ENCODE measurements at places on chromosomes 7 and 10.
A peak's percentile ranks its signal among the peaks of the same experiment; 100 is the strongest.

DNA sequence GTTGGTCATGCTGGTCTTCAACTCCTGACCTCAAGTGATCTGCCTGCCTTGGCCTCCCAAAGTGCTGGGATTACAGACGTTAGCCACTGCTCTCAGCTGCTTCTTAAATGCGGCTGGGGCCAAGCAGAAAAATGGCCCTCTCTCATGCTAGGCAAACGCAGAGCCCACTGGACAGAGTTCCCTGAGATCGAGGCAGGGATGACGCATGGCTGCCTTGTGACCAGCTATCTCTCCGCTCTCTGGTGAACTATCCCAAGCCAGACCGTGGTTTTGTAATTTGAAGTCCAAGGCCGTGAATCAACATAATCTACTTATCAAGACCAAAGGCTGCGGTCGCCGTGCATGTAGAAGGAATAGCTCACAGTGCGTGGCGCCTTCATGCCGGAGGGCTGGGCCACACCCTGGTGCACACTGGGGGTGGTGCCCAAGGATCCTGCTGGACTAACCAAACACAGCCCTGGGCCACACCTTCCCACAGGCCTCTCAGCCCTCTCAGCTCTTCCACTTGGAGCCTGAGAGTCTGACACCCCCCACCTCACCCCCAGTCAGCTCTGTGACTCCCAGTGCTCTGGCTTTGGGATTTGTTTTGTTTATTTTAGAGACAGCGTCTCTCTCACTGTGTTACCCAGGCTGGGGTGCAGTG is 88.1 kb upstream of the CUX1 start:
- DNase-seq, result no peak

DNA sequence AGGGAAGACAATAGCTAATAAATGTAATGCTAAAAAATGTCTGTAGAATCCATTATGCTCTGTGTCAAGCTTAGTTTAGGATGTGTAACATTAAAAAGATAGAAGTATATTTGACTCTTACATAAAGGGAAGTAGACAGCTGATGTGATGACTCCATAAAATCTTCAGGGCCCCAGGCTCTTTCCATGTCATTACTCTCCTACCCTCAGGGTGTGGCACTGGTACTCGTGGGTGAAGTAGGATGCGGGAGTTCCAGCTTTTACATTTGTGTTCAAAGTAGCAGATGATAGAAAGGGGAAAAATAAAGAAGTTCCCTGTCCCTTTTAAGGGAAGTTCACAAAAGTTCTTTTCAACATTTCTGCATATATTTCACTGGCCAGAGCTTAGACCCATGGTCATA is 157.1 kb downstream of the TSPAN12 start:
- no peak for DNase-seq

GRCh38 chr10:10780746-10781145 is 236.9 kb upstream of the CELF2 start:
- DNase-seq, result no peak

GRCh38 chr7:148698007-148698396 is 701 bp upstream of the CUL1 start:
- no peak for DNase-seq

DNA sequence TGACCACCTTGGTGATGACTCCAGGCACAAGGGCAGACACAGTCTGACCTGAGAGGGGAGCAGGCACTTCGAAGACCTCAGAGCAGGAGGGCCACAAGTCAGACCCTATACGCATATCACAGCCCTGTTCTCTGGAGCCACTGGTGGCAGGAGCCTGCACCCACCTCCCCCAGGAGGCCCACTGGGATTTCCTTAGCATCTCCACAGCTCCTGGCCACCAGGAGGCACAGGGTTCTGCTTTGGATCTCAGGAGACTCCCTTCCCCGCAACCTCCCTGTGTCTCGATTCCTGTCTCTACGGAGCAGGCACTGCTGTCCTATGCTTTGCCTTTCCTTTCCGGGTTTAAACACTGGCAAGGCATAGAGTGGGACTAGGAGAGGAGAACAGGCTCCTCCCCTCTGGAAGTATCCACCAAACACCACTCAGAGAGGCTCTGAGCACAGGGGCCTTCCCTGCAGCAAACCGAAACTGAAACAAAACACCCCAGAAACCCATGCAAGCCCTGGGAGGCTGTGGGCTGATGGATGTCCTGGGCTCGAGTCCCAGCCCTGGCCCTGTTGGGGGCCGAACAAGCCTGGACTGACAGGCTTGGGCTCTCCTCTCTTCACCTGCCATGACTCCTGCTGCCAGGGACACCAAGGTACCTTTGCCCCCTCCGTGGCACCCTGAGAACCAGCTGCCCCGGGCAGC is 166.3 kb downstream of the NEURL1 start:
- DNase-seq, result peak; percentile 55

DNA sequence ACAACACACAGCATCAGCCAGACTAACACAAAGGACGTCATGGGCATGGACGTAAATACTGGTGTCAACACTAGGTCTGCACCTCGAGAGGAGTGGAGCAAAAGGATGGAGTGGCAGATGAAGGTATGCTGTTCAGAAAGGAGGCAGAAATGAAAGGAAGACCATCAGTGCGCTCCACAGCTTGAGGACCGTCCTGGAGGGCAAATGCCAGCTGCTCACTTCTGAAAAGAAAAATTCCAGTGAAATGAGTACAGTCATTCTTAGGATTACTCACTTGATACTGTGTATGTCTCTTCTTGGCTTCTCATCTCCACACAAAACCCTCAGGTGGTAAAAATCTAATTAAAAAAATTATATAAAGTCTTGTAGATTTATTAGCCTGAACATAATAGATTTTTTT is 44.8 kb downstream of the EGFR start:
- no peak for DNase-seq

DNA sequence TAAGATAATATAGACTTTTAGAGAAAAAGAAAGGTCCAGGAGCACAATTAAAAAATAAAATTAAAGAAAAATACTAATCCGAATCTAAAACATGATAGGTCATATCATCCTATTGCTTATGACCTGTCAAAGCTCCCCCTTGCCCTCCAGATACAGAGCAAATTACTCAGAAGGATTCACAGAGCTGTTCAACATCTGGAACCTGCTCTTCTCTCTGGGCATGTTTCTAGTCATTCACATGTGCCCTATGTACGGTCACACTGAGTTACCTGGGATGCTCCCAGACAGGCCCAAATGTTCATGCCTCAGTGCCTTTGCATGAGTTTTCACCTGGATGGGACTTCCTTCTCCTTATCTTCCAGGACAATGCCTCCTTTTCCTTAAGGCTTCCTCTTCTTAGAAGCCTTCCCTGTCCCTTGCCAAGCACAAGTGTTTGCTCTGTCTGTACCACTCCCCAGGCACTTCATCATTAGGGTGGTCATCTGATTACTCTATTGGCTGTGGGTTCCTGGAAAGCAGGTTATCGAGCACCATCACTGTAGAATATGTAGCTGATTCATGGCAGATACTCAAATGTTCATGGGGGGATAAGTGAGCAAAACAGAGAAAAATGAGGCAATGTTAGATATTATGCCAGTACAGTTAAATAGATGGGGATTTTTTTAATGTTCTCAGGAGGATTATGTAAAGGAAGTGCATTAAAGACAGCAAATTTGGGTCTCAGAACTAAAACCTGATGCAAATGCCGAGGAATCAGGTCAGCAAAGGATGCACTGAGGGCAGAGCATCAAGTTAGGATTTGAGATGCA is 12.0 kb upstream of the AOAH start:
- no peak for DNase-seq

DNA sequence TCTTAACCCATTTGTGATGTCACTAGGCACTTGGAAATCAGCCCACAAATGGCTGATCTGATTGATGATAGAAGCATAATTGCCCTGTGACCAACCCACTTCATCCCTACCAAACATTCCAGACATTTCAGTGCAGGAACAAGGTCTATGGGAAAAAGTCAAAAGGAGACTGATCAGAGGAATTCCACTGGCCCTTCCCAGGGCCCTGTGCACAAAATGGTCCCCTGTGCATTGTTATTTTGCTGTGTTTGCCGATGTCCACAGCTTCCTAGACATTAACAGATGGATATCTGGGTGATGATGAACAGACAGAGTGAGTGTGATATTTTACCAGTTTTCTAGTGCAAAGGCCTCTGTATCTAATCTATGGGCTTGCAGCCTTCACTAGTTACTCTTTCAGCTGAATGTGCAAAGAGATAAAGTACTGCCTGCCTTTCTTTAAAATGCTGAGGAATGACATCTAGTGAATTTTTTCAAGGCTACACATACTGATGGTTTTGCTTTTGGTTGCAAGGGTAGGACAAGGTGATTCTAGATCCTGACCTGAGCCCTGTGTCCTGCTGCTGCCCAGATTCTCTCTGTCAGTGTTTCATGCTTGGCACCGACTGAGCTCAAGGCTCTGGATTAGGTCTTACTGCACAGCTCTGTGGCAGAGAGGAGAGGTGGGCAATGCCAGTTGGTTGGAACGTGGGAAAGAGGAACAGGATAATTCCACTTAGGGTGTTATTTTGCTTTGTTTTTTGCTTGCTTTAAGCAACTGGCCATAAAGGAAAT is 55.4 kb downstream of the CALD1 start:
- DNase-seq, result no peak

DNA sequence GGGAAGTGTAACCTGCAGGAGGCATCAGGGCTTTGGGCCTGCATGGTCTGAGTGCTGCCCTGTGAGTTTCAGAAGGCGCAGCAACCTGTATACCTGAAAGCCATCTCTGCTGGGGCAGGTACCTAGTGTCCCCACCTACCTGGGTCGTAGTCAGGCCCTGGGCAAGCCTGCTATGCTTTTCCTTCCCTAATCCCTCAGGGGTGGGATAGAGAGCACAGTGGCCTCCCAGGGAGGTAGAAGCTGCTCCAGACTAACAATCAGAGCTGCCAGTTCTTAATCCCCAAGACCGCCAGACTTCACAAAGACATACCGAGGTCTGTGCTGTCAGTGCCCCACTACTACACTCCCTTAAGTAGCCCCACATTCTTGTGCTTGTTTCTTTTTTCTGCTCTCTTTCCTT is 52.0 kb downstream of the PTEN start:
- no peak for DNase-seq

DNA sequence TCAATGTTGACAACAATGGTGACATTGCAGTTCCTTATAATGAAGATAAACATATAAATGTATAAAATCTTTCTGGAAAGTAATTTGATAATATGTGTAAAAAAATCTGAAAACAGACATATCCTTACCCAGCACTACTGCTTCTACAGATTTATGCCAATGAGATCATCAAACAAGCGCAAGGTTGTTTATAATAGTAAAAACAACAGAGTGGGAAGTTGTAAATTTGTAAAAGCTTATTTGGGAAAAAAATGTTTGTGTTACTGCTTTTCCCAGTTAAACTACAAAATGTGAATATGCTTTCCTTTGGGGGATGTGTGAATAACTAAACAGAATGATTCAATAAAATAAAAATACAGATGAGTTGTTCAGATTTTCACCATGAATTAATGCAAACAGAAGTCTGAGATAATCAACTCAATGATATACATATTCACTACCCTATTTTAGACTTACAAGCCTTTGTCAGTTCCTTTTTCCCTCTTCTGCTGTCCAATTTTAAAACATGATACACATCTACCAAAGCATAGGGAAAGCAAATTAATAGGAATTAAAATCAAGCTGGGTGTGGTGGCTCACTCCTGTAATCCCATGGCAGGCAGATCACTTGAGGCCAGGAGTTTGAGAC is 82.1 kb downstream of the USP6NL start:
- no peak for DNase-seq

DNA sequence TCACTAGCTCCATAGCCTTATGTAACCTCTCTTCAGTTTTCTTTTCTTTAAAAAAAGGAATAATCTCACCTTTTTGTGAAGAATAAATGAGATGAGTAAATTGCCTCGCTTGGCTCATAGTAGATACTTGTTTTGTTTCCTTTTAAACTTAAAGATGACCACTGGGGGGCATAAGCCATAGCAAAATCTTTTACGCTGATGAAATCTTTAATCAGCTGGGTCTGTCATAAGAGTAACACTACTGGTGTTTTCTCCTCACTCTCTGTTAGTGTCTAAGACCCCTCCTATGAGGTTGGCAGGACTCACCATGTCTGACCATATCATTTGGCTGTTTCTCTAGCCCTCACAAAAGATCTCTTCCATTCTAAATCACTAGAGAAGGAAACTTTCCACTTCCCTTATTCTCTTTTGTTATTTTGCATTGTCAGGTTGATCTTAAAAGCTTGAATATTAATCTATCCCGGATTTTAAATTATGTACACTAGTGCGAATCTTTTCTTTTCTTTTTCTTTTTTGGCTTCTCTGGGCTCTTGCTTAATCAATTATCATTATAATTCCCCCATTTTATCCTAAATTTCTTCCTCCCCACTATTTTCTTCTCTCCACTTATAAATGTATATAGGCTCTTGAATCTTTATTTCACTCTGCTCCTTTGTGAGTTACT is 12.5 kb downstream of the STAG3 start:
- no peak for DNase-seq

DNA sequence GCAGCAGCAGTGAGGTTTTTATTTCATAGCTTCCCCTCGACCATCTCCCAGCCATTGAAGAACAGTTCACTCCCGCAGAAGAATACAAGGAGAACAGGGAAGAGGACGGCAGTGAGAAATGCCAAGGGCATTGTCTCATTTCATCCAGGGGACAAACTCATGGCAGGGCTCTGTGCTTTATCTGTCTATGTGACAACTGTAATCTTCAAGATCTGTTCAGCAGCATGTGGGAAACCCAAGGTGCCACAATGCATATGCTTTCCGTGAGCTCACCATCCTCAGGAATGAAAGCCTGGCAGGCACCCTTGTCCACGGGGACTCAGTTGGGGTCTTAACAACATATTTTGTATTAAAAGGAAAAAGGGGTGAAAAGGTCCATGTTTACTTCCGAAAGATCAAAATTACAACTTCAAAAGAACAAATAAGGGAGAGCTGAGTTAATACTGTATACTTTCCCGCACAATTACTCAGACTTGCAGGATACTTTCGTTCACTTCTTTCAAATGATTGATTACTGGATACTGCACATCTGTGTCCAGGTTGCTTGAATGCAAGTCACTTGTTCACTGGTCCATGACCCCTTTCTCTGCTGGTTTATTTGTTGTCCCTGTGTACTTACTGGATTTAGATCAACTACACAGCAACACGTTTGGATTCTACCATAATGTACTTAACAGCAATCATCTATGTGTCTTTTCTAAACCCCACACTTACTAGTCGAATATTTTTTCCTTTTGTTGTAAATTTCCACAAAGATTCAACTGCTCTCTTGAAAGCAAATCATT is 90.1 kb upstream of the ATP6V0A4 start:
- no peak for DNase-seq

DNA sequence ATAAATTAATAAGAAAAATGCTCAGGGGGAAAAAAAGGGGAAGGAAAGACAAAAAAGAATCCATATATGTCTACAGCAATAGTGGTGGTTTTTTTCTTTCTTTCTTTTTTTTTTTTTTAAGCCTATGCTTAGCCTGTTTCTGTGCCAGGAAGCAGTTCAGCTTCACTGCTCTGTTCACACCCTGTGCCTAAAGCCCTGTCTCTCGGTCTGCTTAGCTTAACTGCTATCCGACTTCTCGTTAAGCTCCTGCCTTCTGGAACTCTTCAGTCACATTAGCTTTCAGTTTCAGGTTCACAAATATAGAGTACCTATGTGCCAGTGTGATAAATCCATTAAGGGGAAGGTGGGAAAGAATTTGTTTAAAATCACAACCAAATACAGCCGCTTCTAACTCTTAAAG is 26.5 kb upstream of the NRG3 start:
- DNase-seq, result no peak

- DNase-seq, result no peak
Observed at GRCh38 chr7:158262284-158263109, 325.1 kb downstream of the PTPRN2 start.
